Fibroblast of lung (primary cell): ENCODE measurements at places on chromosomes 13 and 19.

- no peak for DNase-seq
Observed at GRCh38 chr13:33537676-33538075, 252.1 kb upstream of the STARD13 start.

DNA sequence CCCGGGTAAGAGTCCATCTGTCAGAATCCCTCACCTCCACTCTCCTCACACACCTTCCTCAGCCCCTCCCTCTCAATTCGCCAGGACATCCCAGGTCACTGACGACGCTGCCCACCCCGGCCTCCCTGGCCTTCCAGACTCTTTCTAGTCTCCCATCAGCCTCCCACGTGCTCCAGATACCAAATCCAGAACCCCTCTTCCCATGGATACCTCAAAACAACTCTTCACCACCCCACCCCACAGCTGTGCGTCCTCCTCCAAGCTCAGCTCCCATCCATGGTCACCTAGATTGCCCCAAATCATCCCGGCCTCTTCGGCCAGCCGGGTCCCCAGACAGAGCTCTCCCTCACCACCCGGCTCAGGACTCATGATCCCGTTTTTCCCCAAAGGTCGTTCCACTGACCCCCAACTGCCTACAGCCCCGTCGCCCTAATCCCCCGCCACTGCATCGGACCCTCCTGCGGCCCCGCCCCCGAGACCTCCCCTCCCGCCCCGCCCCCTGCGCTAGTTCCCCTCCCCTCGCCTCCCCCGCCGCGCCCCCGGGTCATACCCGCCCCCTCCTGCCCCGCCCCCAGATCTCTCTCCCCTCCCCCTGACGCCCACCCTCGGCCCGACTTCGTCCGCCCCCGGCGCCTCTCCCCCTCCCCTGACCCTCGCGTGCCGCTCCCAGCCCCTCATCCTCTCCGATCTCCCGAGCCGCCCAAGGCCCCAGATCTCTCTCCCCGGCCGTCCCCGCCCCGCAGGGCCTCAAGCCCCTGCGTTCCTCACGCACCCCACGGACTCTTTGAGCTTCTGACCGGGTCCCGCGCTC lies 546 bp downstream of the UBXN6 start:
- peak; percentile 74 for DNase-seq

- no peak for DNase-seq
Observed at GRCh38 chr19:6099033-6099432, 11.3 kb downstream of the RFX2 start.

DNA sequence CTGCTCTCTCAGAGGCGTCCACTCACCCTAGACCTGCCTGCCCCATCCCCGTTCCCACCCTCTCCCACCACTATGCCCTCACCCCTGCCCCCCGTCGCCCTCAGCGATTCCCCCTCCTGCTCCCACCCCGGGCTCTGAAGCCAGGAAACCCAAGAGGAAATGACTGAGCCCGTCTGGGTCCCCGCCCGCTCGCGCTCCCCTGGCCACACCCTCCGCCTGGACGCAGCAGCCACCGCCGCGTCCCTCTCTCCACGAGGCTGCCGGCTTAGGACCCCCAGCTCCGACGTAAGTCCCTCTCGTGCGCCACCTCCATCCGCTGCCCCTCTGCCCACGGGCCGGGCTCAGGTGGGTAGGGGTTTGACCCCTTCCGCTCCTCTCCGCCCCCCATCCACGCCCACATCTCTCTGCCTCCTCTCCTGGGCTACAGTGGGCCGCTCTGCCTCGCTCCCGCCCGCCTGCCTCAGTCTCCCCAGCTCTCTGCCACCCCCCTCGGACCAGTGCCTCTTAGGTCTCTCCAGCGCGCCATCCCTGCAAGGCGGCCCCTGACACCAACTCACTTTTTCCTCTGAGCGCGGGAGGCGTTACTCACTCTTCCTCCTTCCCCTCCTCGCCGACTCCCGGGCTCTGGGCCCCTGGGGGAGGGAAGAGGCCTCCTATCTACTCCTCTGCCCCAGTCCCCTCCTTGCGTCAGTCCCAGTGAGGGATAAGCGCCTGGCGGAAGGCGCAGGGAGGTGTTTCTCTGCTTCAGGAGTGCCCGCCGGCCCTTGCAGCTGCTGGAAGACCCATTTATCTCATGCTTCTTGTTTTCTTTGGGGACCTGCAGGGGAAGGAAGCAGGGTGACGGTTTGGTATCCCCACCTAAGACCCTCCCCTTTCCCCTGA lies at the start of gene FXYD5:
Gene FXYD5 (plus strand): TSS at position 211 of the 882 bp plus-strand sequence. CDS start 816 bp downstream, outside the sequence.
- peak; percentile 69 for DNase-seq

- peak; percentile 60 for DNase-seq
Observed at GRCh38 chr13:45341799-45342500, 967 bp upstream of the TPT1 start.
